Stimulated activated CD8-positive, alpha-beta memory T cell treated with anti-CD3 and anti-CD28 coated beads, Interleukin-7, amount 100 ng/mL, for 1 hour (primary cell): ENCODE measurements at places on chromosomes 5 and 9.

DNA sequence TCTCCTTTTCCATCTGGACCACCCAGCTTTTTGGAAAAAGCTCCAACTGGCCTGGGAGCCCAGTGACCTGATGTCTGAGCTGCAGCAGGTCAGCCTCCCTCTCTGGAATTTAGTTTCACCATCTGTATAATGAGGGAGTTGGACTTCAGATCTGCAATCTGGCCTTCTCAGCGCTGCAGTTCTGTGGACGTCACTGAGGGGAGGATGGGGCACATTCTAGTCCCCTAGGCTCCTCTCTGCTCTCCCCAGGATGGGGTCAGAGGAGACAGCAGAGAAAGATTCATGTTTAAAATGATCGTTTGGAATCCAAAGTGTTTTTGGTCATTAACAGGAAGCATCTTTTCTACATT lies 10.2 kb downstream of the OR13J1 start:
- DNase-seq = no peak

DNA sequence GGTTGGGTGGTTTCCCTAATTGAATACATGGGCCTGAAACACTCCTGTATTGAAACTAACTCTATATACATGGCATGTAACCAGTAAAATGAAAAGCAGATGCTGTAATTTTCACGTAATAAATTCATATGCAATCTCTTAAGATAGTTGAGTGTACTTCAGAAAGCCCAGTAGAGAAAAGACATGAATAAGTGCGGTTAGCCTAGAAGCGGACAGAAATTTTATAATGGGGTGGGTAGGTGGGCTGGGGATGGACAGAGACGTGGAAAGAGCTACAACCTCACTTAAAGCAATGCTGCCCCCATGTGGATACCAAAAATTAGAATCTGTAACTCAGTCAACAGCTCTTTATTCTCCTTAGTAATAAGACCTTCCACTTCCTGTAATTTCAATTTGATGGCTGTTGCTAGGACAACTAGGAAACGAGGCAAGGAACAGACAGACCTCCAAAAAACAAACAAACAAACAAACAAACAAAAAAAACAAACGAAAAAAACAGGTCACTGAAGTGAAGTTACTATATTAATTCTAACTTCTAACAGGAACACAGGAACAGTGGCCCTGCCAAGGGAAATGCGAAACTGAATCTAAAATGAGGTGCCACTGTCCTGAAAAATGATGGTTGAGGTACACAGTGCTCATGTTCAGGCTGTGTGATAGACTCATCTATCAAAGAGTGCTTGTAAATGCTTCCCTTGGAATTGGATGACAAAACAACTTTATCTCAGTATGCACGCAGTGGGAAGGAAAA lies 103.4 kb upstream of the GNA14 start:
- no peak for DNase-seq

DNA sequence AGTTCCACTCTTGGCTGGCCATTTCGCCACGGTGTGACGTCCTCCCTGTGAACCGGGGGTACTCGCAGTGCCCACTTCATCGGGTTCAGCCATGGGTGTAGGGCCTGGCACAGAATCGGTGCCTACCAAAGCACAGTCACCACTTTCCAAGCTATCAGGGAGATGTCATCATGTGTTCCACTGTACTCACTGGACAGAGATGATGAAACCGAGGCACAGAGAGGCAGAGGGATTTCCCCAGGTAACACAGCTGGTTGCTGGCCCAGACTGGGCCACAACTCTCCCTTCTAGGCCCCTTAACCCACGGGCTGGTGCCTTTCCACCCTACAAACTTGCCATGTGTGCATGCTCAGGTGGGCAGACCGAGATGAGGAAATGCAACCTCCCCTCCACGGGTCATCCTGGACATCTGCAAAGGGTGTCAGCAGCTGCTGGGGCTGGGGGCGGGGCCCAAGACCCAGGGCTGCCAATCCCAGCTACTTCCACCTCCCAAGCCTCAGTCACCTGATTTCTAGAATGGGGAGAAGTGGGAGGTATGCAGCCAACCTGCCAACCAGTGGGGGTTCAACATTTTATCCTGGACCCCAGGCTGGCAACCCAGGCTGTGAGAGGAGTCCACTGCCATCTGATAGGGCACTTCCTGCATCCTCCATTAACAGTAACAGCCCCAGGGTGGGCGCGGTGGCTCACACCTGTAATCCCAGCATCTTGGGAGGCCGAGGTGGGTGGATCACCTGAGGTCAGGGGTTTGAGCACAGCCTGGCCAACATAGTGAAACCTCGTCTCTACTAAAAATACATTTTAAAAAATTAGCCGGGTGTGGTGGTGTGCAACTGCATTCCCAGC lies 893 bp upstream of the SH2D3C start:
- no peak for DNase-seq

GRCh38 chr9:106621313-106622163 lies 241.4 kb upstream of the ZNF462 start:
- DNase-seq = no peak

DNA sequence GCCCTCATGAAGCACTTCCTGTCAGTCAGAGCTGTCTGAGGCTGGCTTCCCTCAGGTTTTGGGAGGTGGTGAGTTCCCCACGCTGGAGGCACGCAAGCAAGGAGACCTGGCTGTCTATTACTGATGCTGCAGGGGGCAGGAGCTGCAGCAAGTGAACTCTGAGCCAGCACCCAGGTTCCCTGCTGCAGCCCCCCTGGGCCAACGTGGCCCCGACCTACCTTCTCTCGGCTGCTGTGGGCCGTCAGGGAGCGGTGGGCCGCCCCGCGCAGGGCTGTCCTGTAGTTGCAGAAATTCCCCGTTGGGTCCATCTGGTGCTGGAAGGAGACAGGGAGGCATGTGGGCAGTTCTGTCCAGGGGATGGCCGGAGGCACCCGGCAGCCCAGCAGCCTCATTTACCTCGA lies 46.8 kb upstream of the RNF130 start:
- no peak for DNase-seq

GRCh38 chr5:179385914-179386313 lies 40.7 kb upstream of the ADAMTS2 start:
- DNase-seq = no peak

DNA sequence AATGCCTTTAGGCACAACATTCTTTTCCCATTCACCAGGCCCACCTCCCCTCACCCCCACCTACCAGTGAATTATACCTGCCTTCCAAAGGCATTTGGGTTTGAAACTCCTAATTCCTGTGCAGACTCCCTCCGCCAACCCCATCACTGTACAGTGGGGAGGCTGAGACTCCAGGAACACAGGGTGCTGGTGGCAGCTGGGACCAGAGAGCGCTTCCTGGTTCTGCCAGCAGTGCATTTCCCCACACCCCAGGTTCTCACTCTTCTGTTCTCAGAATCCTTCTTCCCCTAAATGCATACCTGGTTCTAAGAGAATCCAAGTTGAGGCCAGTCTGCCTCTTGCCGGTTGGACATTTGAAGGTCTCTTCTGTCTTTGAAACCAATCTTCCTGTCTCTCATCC lies 21.1 kb downstream of the SLC36A2 start:
- DNase-seq = no peak

- DNase-seq = no peak
These were observed 25.5 kb downstream of the KCNMB1 start for GRCh38 chr5:170363671-170364070.

DNA sequence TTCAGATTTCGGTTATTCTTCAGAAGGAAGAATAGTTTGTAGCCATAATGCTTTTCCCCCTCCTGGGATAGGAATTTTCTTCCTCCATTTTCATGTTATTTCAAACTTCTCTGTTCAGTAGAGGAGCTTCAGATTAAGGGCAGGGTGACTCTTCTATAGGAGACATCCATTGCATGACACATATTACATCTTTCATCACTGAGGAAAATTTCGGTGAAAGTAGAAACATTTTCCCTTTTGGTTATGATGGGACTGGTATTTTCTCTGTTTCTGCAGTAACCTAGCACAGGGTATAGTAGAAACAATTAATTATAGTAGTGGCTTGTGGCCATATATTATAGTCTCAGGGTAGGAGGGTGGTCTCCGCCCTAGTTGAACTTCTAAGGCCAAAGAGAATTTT lies 1.1 kb downstream of the IPO11 start:
- DNase-seq = no peak

DNA sequence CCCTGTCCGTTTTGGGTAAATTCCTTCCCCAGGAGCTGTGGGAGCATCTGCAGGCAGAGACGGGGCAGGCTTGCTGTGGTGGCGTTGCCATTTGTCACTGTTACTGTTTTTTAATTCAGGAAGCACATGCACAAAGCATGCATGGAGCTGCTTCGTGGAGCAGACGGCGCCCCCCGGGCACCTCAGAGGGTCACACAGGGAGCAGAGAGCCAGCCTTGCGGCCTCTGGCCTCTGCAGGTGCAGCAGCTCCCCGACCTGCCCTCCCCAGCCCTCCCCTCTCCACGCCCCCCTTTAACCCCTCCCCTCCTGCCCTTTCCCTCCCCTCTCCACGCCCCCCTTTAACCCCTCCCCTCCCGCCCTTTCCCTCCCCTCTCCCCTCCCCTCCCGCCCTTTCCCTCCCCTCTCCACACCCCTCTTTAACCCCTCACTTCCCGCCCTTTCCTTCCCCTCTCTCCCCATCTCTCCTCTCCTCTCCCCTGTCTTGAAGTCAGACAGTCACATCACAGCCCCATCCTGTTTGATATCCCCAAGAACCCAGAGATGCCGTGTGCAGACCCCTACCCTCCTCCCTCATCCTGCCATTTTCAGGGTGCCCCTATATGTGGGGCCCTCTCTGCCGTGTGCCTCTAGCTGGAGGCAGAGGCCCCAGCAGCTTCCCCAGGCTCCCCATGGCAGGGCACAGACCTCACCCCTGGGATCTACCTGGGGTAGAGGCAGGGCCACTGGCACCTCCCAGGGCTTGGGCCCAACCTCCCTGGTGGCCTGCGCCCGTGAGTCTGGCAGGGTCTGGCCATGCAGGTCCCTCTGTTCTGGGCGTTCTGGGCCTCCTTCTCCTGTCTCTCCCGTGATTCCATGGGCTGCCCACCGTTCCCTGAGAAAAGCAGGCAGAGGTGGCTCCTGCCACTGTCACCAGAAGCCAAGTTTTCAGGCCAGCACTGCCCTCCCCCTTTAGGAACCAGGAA lies 29.6 kb upstream of the UBAC1 start:
- no peak for DNase-seq

GRCh38 chr9:131523086-131523388 lies 8.0 kb downstream of the UCK1 start:
- no peak for DNase-seq

DNA sequence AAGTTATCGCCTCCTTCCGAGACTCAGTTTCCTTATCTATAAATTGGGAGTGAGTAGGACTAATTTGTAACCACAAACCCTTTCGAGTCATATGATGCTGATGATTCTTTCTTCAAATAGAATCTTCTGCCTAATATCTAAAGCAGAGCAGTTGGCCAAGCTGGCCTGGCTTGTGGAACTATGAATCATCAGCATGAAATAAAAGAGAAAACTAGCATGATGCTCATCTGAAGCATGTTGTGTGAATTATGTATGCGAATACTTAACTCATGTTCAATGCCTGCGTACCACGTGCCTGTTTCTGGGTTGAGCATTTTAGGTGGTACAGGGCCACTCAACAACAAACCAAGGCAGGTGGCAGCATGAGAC lies 15.0 kb upstream of the ORM1 start:
- no peak for DNase-seq

GRCh38 chr5:75964008-75964407 lies 119.2 kb upstream of the SV2C start:
- DNase-seq = no peak

- DNase-seq = no peak
These were observed 21.2 kb downstream of the ADAM19 start for GRCh38 chr5:157554179-157555036.

GRCh38 chr9:122463828-122464632 lies 13.7 kb downstream of the OR1J1 start:
- no peak for DNase-seq

DNA sequence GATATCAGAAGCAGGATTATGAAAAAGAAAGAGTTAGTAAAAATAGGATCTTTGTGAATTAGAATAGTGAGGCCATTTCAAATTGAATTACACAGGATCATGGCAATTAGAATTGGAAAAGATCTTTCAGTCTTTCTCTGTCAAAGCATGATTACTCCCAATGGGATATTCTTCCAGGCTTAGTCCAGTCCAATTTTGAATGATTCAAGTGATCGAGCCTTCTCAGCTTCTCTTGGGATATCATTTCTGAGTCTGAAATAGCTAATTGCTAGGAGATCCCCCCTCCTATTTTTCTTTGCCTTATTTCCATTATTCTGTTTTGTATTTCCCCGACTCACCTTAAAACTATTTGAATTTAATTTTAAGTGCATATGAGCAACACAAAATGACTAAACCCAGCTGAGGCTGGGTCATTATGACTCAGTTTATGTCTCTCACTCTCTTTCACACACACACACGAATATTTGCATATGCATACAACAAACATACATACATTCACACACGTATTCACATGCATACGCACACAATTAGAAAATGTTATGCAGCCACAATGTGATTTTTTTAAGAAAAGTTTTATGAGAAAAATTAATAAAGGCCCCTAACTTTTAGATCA lies 34.8 kb upstream of the EFNA5 start:
- no peak for DNase-seq

GRCh38 chr5:102290004-102290403 lies 6.1 kb downstream of the SLCO4C1 start:
- DNase-seq = no peak

- DNase-seq = no peak
These were observed 43.7 kb downstream of the RASGRF2 start for GRCh38 chr5:81003811-81004386.

DNA sequence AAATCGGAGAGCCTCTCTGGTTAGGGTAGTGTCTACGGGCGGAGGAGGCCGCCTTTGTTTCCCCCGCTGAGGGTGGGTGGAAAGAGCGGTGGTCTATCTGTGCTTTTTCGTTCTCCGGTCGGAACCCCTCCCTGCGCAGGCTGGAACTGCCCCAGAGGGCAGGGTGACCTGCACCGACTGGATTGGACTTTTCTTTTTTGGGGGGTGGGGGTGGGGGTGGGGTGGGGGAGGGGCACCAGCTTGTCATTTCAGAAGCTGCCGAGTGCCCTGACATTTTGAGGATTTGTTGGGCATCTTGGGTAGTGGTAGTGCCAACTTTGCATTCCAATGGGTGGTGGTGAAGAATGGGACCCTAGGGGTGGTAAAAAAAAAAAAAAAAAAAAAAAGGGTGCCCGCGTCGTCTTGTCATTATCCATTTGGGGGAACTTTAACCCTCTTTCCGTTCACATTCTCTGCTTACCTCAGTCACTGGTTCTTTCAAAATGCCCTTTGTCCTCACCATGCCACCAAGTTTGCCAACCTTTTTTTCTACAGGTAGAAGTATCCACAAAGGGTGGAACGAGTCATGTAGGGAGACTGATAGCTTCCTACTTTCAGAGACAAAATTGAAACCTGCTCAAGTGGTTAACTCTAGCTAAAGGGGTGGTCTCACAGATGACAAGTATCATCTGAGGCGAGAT lies 1.3 kb downstream of the UBE2R2 start:
- DNase-seq = no peak

DNA sequence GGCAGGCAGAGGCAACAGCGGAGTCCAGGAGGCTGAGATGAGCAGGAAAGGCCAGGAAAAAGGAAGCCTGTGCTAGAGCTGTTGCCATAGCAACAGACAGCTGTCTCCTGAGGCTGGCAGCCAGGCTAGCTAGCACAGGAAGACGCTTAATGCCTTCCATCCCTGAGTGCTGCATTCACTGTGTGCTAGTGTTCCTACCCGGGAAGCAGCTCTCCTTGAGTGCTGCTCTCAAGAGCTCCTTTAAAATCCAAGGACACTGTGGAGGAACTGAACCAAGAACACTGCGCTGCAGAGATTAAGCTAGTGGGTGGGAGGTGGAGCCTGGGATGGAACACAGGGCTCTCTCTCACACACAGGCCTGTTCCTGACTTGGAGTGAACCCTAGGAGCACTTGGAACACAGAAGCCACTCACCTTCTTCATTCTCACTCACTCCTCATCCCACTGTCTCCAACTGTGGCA lies 53.5 kb upstream of the IL7R start:
- no peak for DNase-seq

GRCh38 chr9:113573046-113573958 lies 109.8 kb downstream of the RGS3 start:
- no peak for DNase-seq
